Thyroid gland (tissue), 4 donors: ENCODE measurements at places on chromosomes 16 and 17. TPM values are rescaled to one million over a fixed set of nuclear protein-coding genes. Genes with fewer than 3 reads are reported as not detected.

DNA sequence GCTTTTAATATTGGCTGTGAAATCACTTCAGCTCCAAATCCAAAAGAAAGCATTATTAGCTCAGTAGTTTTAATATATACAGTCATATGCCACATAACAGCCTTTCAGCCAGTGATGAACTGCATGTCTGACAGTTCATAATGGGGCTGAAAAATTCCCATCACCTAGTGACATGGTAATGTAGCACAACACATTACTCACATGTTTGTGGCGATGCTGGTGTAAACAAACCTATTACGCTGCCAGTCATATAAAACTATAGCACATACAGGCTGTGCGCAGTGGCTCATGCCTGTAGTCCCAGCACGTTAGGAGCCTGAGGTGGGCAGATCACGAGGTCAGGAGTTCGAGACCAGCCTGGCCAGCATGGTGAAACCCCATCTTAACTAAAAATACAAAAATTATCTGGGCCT, 92.2 kb downstream of the TUBD1 start:
- peaks cover under 1% of the 10 kb centered on the region for H3K4me1 ChIP-seq
- no peak overlapping the region for H3K27ac ChIP-seq
- no peak overlapping the region for H3K4me3 ChIP-seq
- no peaks in the 10 kb centered on the region for H3K27me3 ChIP-seq
- DNase-seq, result no peak

DNA sequence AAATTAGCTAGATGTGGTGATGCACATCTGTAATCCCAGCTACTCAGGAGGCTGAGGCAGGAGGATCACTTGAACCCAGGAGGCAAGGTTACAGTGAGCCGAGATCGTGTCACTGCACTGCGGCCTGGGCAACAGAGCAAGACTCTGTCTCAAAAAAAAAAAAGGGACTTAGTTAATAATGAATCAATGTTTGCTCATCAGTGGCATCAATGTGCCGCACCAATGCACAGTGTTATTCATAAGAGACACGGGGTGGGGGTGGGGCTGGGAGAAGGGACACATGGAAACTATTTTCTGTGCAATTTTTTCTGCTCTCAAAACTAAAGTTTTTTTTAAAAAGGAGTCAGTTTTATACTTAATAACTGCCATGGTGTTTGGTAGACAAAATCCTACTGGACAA, 6.8 kb upstream of the ATP2C2 start:
- H3K4me1 ChIP-seq, result peaks cover 10% of the 10 kb centered on the region
- no peaks in the 10 kb centered on the region for H3K27me3 ChIP-seq
- no peak overlapping the region for H3K27ac ChIP-seq
- no peaks in the 10 kb centered on the region for H3K36me3 ChIP-seq
- H3K4me3 ChIP-seq, result no peak overlapping the region

DNA sequence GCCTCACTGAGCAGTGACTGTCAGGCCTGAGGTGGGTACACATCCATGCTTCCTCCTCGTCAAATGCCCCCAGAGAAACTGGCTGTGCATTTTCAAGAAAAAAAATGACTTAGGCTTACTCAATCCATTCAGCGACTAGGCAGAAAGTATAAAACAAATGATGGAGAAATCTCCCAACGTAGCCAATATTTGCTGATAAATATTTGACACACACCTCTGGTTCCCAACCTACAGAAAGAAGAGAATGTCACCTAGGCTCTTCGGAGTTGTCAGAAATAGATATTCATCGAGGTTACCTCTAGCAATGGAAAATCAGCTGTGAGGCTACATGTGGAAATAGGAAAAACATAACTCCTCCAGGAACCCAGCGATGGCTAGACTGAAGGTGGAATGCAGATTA, 12.4 kb upstream of the TOM1L1 start:
- H3K4me1 ChIP-seq, result no peaks in the 10 kb centered on the region

ATAD5 gene
- 1.5 TPM for total RNA-seq

- peaks cover 26% of the 10 kb centered on the region for H3K36me3 ChIP-seq
- no peak overlapping the region for H3K4me3 ChIP-seq
- peaks cover 27% of the 10 kb centered on the region for H3K4me1 ChIP-seq
- H3K27me3 ChIP-seq, result no peaks in the 10 kb centered on the region
- H3K27ac ChIP-seq, result peak overlapping the region; percentile 67
- DNase-seq, result no peak
Observed at GRCh38 chr17:77096570-77097214, 44.1 kb upstream of the SEC14L1 start.

- no peak overlapping the region for H3K4me3 ChIP-seq
- DNase-seq, result no peak
- no peaks in the 10 kb centered on the region for H3K36me3 ChIP-seq
- no peak overlapping the region for H3K27ac ChIP-seq
Observed at GRCh38 chr17:78958641-78959127, 21.0 kb downstream of the LGALS3BP start.

DNA sequence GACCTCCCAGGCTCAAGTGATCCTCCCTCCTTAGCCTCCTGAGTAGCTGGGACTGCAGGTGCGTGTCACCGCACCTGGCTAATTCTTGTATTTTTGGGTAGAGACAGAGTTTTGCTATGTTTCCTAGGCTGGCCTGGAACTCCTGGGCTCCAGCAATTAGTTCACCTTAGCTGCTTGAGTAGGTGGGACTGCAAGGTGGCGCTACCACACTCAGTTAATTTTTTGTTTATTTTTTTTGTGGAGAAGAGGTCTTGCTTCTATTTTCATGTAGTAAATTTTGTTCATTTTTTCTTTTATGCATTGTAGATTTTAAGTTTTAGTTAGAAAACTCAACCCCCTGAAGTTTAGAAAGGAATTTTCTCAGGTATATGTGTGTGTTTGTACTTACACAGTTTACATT, 21.7 kb downstream of the RNF135 start:
- H3K4me3 ChIP-seq, result no peak overlapping the region
- no peak overlapping the region for H3K27ac ChIP-seq
- no peaks in the 10 kb centered on the region for H3K27me3 ChIP-seq
- DNase-seq, result no peak
- H3K4me1 ChIP-seq, result no peaks in the 10 kb centered on the region

SLC5A2 gene
- not detected for total RNA-seq

DNA sequence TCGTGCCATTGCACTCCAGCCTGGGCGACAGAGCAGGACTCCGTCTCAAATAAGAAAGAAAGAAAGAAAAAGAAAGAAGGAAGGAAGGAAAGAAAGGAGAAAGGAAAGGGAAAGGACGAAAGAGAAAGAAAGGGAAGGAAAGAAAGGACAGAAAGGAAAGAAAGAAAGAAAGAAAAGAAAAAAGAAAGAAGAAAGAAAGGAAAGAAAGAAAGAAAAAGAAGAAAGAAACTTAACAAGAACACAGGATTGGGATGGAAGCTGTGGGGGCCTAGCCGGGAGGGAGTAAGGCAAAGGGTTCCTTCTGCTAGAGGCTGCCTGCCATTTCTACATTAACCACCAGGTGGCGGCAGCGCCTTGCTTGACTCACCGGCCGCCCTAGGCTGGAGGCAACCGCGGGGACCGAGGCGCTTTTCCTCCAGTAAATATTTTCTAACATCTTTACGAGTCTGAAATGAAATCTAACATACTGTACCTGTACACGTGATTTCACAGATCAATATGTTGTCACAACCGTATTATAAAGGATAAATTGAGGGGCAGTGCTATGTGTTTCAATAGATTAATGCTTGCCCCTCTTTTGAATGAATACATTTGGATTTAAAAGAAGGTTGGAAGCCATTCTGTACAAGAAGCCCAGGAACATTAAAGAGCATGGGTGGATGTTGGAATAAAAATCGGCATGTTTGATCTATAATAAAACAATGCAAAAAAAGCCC, 6.1 kb downstream of the GJD3 start:
- no peak overlapping the region for H3K27ac ChIP-seq
- no peak overlapping the region for H3K4me3 ChIP-seq
- no peaks in the 10 kb centered on the region for H3K27me3 ChIP-seq
- H3K36me3 ChIP-seq, result peaks cover 7% of the 10 kb centered on the region
- DNase-seq, result peak; percentile 89

DNA sequence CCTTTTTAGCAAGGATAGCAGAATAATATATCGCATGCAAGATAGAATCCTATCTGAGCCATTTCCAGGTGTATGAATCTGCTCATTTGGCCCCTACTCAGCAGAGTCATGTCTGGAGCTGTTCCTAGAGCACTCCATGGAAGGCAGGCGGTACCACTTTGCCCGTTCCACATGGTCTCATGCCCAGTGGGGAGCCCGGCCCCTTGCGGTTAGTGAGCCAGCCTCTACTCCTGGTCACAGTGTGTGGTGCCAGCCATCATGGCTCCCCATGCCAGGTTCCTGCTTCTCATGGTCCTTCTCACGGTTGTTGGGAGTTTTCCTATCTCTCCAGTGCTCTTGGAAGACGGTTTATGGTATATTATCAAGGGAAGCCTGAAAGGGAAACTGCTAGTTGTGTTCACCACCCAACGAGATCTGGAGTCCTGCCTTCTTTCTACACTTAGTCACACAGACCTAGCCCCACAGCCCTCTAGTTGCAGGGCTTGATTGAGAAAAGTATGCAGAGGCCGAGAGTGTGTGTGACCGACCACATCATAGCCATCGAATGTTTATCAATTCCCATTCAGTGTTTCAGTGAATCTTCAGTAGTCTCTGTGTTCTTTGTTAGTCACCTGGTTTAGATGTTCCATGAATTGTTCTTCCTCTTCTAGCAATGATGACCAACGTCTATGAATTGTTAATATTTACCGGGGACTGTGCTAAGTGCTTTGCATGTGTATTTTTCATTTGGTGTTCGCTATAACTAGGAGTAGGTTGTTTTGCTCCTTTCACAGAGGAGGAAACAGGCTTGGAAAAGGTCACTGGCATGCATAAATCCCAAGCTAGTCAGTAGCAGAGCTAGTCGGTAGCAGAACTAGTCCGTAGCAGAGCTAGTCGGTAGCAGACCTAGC, 9.6 kb downstream of the JPT2 start:
- peaks cover 10% of the 10 kb centered on the region for H3K36me3 ChIP-seq
- H3K27ac ChIP-seq, result no peak overlapping the region
- no peak overlapping the region for H3K4me3 ChIP-seq
- no peaks in the 10 kb centered on the region for H3K4me1 ChIP-seq
- peak; percentile 48 for DNase-seq
- H3K27me3 ChIP-seq, result no peaks in the 10 kb centered on the region

KIF2B gene
- 0.11 TPM for total RNA-seq

DNA sequence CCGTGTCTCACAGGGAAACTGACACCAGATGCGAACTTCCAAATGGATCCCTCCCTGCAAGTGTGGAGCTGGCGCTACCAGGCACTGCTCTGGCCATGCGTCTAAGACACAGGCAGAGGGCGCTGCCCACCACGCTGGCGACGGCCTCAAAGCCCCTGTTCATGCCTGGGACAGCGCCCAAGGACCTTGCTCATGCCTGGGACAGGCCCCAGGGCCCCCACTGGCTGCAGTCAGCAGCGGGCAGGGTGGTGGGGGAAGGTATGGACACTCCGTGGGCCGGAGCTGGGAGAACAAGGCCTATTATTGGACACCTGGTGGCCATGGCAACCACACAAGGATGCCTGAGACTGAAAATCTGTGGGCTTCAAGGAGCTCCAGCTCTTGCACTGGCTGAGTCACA, 8.8 kb downstream of the ZG16B start:
- DNase-seq, result peak; percentile 67
- no peaks in the 10 kb centered on the region for H3K27me3 ChIP-seq
- H3K4me3 ChIP-seq, result no peak overlapping the region
- H3K4me1 ChIP-seq, result peaks cover 6% of the 10 kb centered on the region

DNA sequence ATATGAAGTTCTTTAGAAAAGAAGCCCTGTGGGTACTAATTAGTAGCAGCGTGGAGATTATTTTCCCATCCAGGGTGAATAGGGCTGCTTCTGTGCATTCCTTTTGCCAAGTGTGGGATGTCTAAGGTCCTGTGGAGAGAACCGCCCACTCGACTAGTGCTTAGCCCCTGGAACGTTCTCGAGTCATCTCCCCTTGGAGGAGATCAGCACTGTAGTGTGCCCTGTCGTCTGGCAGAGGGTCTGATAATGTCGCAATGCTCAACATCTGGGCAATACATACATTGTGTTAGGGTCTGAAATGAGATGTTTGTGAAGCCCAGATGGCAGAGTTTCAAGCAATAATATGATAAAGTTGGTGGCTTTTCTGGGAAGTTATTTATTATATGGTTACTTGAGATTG, 64.8 kb downstream of the SPECC1 start:
- no peak overlapping the region for H3K4me3 ChIP-seq
- H3K4me1 ChIP-seq, result no peaks in the 10 kb centered on the region
- no peaks in the 10 kb centered on the region for H3K36me3 ChIP-seq
- no peak for DNase-seq

GRCh38 chr17:7840875-7841274, 6.9 kb downstream of the KDM6B start:
- no peaks in the 10 kb centered on the region for H3K27me3 ChIP-seq
- H3K4me3 ChIP-seq, result no peak overlapping the region
- peaks cover 39% of the 10 kb centered on the region for H3K4me1 ChIP-seq

PERCC1 gene
- 1.6 TPM for total RNA-seq

- peaks cover 15% of the 10 kb centered on the region for H3K4me1 ChIP-seq
- H3K27ac ChIP-seq, result no peak overlapping the region
- no peaks in the 10 kb centered on the region for H3K27me3 ChIP-seq
Observed at GRCh38 chr17:45388604-45389325, 43.9 kb downstream of the ARHGAP27 start.

TGFB1I1 gene
- 11.0 TPM for total RNA-seq

DNA sequence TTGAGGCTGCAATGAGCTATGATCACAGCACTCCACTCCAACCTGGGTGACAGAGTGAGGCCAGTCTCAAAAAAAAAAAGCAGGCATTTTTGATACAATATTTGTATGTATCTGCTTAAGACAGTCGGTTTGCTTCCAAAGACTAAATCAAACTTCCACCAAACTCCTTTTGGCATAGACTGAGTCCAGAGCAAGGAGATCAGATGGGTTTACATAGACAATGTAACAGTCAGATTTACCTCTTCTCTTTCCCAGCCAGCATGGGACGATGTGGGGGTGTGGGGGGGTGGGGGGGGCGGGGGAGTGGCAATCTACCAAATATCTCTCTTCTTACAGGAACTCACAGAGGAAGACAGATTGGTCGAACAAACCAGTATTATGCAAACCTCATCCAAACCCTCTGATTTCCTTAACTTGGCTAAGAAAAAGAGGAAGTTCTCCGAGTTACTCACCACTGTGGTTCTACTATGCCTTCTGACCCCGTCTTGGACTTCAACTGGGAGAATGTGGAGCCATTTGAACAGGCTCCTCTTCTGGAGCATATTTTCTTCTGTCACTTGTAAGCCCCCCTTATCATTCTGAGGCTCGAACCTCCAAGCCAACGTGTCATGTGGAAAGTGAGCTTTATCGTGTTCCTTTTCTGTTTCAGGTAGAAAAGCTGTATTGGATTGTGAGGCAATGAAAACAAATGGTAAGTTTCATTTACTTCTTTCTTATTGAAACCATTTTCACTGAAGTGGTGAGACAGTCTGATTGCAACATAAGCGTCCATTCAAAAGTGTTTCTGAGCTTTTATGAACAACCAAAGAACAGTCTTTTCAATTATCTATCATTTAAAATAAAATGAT, at the start of gene MILR1:
MILR1 (plus strand) TSS at position 451 of the 848 bp plus-strand sequence; CDS start at position 505, 54 bp downstream.
- no peak for DNase-seq
- peak within 1 kb of the TSS; percentile 22 for H3K27ac ChIP-seq
- H3K27me3 ChIP-seq, result no peaks in the 10 kb centered on the region
- no peak within 1 kb of the TSS for H3K4me3 ChIP-seq
- no peaks in the 10 kb centered on the region for H3K36me3 ChIP-seq

GRCh38 chr17:60102632-60103096, 23.9 kb upstream of the HEATR6 start:
- no peak overlapping the region for H3K27ac ChIP-seq
- H3K36me3 ChIP-seq, result no peaks in the 10 kb centered on the region
- no peaks in the 10 kb centered on the region for H3K27me3 ChIP-seq
- peak overlapping the region; percentile 1 for H3K4me3 ChIP-seq
- peak; percentile 21 for DNase-seq
- no peaks in the 10 kb centered on the region for H3K4me1 ChIP-seq

GRCh38 chr16:79562166-79562823, 38.2 kb downstream of the MAF start:
- H3K4me1 ChIP-seq, result no peaks in the 10 kb centered on the region
- H3K4me3 ChIP-seq, result no peak overlapping the region
- H3K36me3 ChIP-seq, result no peaks in the 10 kb centered on the region
- no peaks in the 10 kb centered on the region for H3K27me3 ChIP-seq
- DNase-seq, result no peak

CRHR1 gene
- total RNA-seq, result not detected
